Panc1 (cell line): ENCODE measurements at places on chromosomes 1 and 21. TPM values are rescaled to one million over a fixed set of nuclear protein-coding genes. Genes with fewer than 3 reads are reported as not detected.

DNAH14 gene
- total RNA-seq = 47.0 TPM

DNA sequence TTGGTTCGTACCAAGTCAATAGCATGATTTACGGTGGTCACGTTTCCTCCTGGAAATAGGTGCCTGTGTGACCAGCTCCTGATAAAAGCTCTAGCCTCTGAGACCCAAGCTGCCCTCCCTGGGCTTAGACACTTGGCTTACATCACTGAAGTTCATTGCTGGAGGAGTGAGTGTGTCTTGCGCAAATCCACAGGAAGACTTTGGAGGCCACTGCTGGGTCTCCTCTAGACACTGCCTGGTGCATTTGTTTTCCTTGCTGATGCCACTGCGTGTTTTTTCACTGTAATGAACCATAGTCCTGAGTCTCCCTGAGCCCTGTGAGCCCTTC, 230.6 kb downstream of the DSCAM start:
- no peak overlapping the region for H3K4me3 ChIP-seq
- H3K36me3 ChIP-seq = no peaks in the 10 kb centered on the region
- no peak for DNase-seq

DNA sequence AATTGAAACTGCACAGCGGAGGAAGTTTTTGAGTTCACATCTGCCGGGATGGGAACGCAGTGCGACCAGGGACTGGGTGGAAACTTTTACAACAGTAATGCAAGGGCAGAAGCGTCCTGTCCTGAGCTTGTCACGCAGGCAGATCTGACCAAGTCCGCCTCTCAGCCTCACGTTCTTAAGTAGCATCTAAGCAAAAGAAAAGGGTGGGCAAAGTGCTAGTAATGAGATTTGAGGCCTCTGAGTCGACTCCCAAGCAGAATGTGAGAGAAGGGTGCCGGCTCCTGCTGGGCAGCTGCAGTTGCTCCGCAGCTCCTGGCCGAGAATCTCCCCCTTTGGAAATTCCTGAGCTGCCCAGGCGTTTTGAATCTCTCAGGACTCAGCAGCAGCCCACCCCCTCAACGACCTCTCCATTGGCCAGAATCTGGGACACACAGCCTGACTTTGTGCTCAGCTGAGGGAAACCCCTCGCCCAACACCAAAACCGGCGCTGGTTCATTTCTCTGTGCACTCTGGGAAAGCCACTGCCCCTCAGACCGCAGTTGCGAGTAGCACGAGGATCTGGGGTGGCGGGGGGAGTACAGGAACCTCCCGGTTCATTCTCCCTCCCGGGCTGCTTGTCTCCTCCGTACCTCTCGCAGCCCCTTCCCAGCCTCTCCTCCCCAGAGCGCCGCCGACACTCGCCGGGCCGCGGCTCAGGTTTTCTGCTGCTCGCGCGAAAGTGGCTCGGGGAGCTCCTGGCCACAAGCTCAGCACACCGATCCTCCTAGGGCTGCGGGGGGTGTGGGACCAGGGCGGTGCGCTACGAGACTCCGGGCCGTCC, 913 bp upstream of the S1PR1 start:
- no peak overlapping the region for H3K27ac ChIP-seq
- H3K4me3 ChIP-seq = peak overlapping the region; percentile 62
- H3K36me3 ChIP-seq = no peaks in the 10 kb centered on the region
- peaks cover 3% of the 10 kb centered on the region for H3K27me3 ChIP-seq

DNA sequence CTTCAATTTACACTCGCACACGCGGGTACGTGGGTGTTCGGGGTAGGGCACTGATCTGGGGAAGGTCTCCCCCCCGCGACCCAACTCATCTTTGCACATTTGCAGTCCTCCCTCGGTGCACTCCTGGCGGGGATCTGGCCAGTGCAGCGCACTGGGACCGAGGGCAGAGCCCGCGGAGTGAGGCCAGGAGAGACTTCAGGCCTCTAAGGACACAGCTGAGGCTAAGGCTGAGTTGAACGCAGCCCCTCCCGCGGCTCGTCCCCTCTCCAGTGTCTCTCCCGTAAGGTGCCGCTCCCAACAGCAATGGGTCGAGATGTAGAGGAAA, 936 bp upstream of the NCAM2 start:
- H3K27me3 ChIP-seq = no peaks in the 10 kb centered on the region; the same call in 1 of the 2 replicates
- no peak overlapping the region for H3K4me3 ChIP-seq
- no peak for DNase-seq
- no peak overlapping the region for H3K27ac ChIP-seq
- no peaks in the 10 kb centered on the region for H3K36me3 ChIP-seq

ERICH3 gene
- total RNA-seq = not detected

GRCh38 chr1:42889264-42889663, 42.9 kb downstream of the ZNF691 start:
- no peaks in the 10 kb centered on the region for H3K36me3 ChIP-seq
- no peaks in the 10 kb centered on the region for H3K4me1 ChIP-seq
- no peaks in the 10 kb centered on the region for H3K27me3 ChIP-seq
- DNase-seq = no peak

GRCh38 chr1:5765997-5766913, 226.0 kb downstream of the NPHP4 start:
- H3K4me1 ChIP-seq = no peaks in the 10 kb centered on the region
- H3K27ac ChIP-seq = no peak overlapping the region
- H3K27me3 ChIP-seq = peaks cover 8% of the 10 kb centered on the region; the same call in 1 of the 2 replicates
- no peak overlapping the region for H3K4me3 ChIP-seq
- DNase-seq = no peak
- no peaks in the 10 kb centered on the region for H3K36me3 ChIP-seq

GRCh38 chr1:78650114-78650660, 556 bp downstream of the IFI44 start:
- H3K4me3 ChIP-seq = no peak overlapping the region; the same call in 1 of the 2 replicates
- DNase-seq = no peak
- H3K36me3 ChIP-seq = no peaks in the 10 kb centered on the region

GRCh38 chr1:29644812-29645211, 408.5 kb downstream of the PTPRU start:
- no peaks in the 10 kb centered on the region for H3K36me3 ChIP-seq
- no peak for DNase-seq
- no peaks in the 10 kb centered on the region for H3K27me3 ChIP-seq
- H3K4me3 ChIP-seq = no peak overlapping the region
- no peak overlapping the region for H3K27ac ChIP-seq

DNA sequence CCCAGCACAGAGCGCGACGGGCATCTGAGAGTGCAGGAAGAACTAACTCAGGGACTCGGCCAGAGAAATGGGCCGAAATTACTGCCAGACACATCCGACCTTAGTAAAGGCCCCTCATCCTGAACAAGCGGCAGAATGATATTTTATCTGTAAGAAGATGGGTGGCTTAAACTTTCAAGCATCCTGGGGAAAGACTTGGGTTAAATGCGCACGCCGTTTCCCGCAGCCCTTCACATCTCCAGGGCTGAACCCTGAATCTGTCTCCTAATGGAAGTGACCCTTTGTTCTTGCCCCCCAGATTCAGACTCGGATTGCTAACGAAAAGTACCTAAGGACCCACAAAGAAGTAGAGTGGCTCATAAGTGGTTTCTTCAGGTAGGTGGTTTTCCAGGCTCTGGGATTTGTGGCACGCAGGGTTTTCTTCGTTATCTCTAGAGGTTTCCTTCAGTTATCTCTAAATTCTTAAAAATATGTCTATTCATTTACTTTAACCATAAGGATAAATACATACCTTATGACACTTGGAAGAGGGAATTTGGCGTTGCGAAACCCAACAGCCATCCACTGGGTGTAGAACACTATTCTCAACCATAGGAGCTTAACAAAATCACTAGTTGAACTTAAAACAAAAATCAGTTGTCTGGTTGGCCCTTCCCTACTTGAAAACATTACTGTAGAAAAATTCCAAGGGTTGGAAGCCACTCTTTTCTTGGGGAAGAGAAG, 627 bp downstream of the RIIAD1 start:
- H3K4me3 ChIP-seq = peak overlapping the region; percentile 61
- H3K27me3 ChIP-seq = peaks cover 10% of the 10 kb centered on the region
- H3K4me1 ChIP-seq = peaks cover 7% of the 10 kb centered on the region
- DNase-seq = no peak
- no peak overlapping the region for H3K27ac ChIP-seq

- H3K36me3 ChIP-seq = no peaks in the 10 kb centered on the region
- no peak overlapping the region for H3K4me3 ChIP-seq
- no peak overlapping the region for H3K27ac ChIP-seq
- no peak for DNase-seq
- no peaks in the 10 kb centered on the region for H3K4me1 ChIP-seq
These were observed 570.5 kb downstream of the MRPL39 start for GRCh38 chr21:25036775-25037174.

GRCh38 chr21:34636961-34637360, 22.0 kb upstream of the RCAN1 start:
- no peak overlapping the region for H3K4me3 ChIP-seq
- no peak overlapping the region for H3K27ac ChIP-seq
- 0 out of 2 replicates have a peak, but pooled peaks cover 2% of the 10 kb centered on the region for H3K27me3 ChIP-seq
- H3K4me1 ChIP-seq = no peaks in the 10 kb centered on the region

GRCh38 chr1:41840592-41841246, 78.0 kb downstream of the HIVEP3 start:
- no peak overlapping the region for H3K4me3 ChIP-seq
- no peak for DNase-seq
- no peak overlapping the region for H3K27ac ChIP-seq
- H3K27me3 ChIP-seq = no peaks in the 10 kb centered on the region

DNA sequence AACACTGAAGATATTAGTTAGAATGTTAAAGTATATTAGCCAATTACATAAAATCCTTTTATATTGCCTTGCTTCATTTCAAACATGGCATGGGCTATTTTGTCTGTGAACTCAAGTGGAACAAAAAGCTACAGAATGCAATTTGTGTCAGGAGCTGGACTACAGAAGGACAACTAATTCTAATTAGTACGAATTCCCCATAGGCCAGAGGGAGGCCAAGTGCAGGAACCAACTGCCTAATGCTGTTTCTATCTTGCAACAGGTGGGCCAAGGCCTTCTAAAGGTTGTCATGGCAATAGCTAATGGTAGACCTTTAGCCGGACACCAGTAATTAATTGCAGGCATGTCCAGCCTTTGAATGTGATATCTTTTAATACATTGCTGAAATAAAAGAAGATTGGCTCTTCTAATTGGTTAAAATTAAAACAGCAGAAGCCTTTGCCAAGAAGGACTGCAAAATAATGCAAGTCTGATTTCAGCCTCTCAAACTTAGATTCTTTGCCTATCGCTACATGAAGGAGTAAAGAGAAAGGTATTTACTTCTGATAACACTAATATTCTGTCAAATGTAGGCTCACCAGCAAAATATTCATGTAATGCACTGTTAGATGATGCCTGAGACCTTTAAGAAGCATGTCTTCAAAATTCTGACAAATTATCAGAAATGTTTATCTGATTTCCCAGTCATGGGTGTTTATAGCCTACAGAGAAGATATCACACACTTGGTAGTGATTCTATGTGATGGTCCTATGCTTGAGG, 232.1 kb downstream of the LMO4 start:
- H3K4me3 ChIP-seq = no peak overlapping the region
- no peaks in the 10 kb centered on the region for H3K4me1 ChIP-seq
- no peak for DNase-seq
- H3K27me3 ChIP-seq = no peaks in the 10 kb centered on the region
- H3K36me3 ChIP-seq = no peaks in the 10 kb centered on the region

GRCh38 chr21:32834916-32835235, 63.3 kb upstream of the PAXBP1 start:
- H3K36me3 ChIP-seq = no peaks in the 10 kb centered on the region
- H3K4me1 ChIP-seq = no peaks in the 10 kb centered on the region
- no peak overlapping the region for H3K4me3 ChIP-seq
- no peaks in the 10 kb centered on the region; the same call in 1 of the 2 replicates for H3K27me3 ChIP-seq

DNA sequence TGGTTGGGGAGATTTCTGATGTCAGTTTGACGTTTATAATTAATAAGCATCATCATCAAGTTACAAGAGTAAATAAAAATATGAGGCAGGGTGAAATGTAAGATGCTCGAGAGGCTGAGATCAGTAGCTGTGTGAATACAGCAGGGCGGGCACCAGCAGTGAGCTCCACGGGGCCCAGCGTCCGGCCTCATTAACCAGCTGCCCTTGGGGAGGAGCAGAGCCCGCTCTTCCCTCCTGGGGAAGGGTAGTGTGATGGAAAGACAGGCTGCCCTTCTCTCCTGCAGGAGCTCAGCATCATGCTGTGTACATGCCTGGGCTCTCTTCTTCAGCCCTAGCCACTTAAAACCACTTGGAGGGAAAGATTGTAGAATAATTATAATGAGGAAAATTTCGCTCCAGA, 23.4 kb downstream of the PDE9A start:
- H3K27me3 ChIP-seq = no peaks in the 10 kb centered on the region; the same call in 1 of the 2 replicates
- no peaks in the 10 kb centered on the region for H3K36me3 ChIP-seq
- no peak overlapping the region for H3K4me3 ChIP-seq

HENMT1 gene
- 23.0 TPM for total RNA-seq

NHLH2 gene
- total RNA-seq = not detected

DNA sequence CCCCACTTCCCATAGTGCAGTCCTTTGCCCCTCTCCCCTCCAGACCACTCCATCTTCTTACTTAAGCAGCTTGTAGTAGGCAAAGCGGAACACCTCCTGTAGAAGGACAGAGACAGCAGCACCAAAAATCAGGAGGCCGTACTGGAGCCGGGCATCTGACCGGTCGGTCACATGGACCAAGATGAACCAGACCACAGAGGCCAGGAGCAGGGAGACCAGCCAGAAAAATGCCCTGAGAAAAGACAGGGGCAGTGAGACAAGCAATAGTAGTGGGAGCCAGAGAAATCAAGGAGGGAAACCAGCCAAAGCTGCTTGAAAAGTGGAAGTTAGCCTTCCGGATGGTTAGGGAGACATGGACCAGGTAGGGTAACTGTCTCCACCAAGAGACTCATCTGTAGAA, 920 bp downstream of the APH1A start:
- peak overlapping the region; percentile 96 for H3K27ac ChIP-seq
- peak overlapping the region; percentile 95 for H3K4me3 ChIP-seq
- DNase-seq = no peak
- H3K36me3 ChIP-seq = peaks cover 15% of the 10 kb centered on the region

CCDC17 gene
- 2.2 TPM for total RNA-seq

GRCh38 chr1:165445388-165445787, 462 bp upstream of the RXRG start:
- peak overlapping the region; percentile 11; the same call in 1 of the 2 replicates for H3K4me3 ChIP-seq
- peaks cover 4% of the 10 kb centered on the region for H3K4me1 ChIP-seq
- peaks cover 39% of the 10 kb centered on the region for H3K27me3 ChIP-seq
